ENCODE measurements at places on chromosomes 5 and 9.

DNA sequence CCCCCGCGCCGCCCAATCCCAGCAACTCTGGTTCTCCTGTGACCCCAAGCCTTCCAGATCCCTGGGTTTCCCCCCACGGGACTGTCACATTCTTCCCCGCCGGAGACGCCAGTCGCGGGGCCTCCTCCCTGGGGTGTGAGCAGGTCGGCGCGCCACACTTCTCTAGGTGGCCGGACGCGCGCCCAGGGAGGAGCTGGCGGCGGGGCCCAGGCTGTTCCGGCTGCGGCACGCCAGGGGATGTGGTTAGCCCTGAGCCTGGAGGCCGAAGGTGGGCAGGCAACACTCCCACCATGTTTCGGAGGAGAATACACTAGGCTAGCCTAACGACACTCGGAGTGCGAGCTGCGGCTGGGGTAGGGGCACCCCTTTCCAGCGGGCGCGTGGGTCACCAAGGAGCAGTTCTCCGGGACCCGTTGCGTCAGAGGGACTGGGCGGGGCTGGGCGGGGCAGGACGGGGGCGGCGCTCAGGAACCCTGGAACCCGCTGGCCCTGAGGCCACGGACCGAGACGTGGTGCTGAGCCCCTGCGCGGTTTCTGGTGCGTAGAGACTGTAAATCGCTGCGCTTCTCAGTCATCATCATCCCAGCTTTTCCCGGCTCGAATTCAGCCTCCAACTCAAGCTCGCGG, at the start of gene SLC27A6:
SLC27A6 (plus strand) TSS at position 478 of the 627 bp plus-strand sequence. CDS start 650 bp downstream, outside the sequence.
- no peak for DNase-seq

- DNase-seq: no peak
These were observed 462.7 kb upstream of the CD180 start for GRCh38 chr5:67659288-67659687.

DNA sequence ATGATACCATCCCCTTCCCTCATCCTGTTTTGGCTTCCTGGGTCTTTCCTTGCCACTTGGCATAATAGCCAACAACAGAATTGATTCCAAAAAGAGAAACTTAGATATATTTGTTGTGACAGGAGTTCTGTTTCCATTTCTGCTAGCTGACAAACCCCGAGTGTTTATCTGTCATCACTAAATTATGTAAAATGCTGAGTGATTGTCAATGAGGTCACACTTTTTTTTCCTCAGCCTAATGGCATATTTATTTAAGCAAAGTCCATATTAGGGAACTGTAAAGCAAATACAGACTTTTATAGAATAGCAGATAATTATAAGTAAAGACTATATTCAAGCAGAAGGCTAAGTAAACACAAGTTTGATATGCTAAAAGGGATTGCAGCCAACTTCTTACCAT, 64.0 kb downstream of the RGS7BP start:
- no peak for DNase-seq

GRCh38 chr5:59503220-59503619, 390.3 kb downstream of the PDE4D start:
- DNase-seq: no peak

DNA sequence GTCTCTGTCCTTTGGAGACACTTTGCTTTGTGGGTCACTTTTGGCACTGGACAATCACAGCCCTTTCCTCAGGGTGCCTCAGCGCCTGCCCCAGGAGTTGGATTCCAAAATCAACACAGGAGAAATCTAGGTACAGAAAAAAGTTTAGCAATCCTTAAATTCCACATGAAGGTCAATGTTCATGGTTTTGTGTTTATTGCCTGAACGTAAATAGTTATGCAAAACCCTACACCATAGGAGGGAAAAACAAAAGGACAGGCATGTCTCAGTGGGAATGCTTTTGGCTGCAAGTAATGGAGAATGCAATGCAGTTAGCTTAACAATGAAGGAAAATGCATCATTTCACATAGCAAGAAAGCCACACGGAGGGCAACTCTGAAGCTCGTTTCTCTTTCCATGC, 6.5 kb upstream of the HMCN2 start:
- DNase-seq: no peak

GRCh38 chr9:20205821-20206220, 416.5 kb downstream of the MLLT3 start:
- DNase-seq: no peak

- no peak for DNase-seq
These were observed 159.2 kb downstream of the TRIO start for GRCh38 chr5:14302330-14302729.

- DNase-seq: no peak
These were observed 1167.6 kb downstream of the CDH12 start for GRCh38 chr5:21685522-21685921.

- no peak for DNase-seq
These were observed 200.9 kb upstream of the PTGER4 start for GRCh38 chr5:40478766-40479165.

DNA sequence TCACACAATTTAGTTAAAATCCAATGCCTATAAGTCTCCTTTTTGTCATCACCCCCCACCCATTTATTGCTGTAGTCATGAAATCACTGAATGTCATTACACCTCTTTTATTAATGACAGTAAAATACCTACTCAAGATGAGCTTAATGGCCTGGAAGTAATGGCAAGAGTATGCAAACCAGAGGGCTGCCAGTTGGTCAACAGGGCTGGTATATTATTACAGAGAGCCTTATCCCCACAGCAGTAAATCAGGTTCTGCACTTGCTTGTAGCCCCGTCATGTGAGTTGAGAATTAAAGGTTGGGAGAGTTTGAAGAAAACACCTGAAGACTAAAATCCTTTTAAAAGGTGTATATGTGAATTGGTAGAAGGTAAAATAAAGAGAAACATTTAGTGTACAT, 372.4 kb downstream of the MAT2B start:
- DNase-seq: no peak

- DNase-seq: no peak
These were observed 3.0 kb upstream of the ERGIC1 start for GRCh38 chr5:172830876-172831662.

DNA sequence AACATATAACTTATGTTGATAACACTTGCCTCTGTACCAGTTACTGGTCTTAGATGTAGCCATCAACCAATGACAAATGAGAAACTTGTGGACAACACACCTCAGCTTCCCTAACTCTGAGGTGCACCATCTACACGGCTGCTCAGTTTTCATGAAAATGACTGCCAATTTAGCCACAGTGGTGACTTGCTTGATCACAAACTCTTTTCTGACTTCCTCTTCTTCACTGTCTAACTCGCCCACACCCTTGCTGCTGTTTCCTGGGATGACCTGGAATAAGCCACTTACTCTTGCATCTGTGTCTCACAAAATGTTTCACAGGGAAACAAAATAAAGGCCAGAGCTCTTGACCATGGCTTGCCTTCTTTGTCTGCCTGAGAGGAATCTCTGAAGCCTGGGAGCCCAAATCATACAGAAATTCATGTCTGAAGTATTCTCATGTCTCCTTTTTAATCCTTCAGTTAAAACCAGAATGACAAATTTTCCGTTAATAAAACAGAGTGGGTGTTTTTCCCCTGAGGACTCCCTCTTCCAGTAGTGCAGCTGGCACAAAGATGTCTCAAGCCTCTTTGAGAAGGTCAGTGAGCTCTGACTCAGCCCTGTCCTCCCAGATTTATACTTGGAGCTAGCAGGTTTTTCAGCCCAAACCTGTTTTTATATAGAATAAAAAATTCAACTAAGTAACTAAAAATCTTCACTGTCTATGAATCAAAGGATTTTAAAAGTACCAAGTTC, 126.5 kb upstream of the PAM start:
- DNase-seq: no peak

DNA sequence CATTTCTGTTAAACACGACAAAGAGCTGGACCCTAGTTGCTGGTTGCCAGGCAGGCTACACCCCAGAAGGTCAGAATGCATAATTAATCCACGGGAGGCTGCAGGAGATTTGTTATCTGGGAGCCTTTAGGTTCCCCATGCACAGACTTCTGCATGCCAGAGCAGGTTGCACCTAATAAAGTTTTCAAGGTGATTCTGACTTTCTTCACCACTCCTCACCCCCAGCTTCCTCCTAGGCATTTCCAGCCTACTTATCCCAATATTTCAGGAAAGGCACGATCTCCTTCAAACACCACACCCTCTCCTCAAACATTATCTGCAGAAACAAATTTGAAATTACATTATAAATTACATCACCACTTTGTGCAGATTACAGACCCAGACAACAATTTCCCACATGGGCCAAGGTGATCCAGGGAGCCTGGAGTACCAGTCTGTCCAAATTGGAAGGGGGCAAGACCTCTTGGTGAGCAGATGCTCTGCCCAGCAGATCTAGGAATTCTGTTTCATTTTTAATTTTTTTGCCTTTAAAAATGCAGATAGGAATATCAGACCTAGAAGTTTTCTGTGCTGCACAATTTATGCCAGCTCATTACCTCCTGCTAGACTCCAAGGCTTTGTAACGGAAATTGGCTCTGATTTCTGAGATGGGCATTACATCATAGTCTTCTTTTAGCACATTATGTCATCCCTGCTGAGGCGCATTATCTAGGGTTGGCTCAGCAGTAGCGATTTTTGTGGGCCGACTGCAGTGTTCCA, 363.4 kb upstream of the SLC30A5 start:
- DNase-seq: no peak

- no peak for DNase-seq
These were observed 58.8 kb downstream of the MEF2C start for GRCh38 chr5:88824141-88824540.

DNA sequence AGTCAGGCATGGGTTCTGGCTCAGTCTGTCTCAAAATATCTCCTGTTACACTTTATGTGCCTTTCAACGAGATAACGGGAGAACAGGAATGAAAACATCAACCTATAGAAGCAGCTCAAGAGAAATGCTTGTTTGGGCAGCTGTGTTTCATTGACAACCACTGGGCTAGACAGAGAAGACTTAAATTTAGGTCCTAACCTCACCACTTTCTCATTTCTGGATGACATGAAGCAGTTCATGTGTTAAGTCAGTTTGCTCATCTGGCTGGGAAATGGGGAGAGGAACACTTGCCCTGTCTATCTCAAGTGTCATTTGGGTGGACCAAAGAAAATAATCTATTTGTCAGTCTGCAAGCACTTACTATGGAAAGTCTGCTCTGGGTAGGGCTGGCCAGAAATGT, 66.7 kb upstream of the PCA3 start:
- no peak for DNase-seq

- DNase-seq: no peak
These were observed 1.9 kb downstream of the ENTPD8 start for GRCh38 chr9:137439158-137439714.

DNA sequence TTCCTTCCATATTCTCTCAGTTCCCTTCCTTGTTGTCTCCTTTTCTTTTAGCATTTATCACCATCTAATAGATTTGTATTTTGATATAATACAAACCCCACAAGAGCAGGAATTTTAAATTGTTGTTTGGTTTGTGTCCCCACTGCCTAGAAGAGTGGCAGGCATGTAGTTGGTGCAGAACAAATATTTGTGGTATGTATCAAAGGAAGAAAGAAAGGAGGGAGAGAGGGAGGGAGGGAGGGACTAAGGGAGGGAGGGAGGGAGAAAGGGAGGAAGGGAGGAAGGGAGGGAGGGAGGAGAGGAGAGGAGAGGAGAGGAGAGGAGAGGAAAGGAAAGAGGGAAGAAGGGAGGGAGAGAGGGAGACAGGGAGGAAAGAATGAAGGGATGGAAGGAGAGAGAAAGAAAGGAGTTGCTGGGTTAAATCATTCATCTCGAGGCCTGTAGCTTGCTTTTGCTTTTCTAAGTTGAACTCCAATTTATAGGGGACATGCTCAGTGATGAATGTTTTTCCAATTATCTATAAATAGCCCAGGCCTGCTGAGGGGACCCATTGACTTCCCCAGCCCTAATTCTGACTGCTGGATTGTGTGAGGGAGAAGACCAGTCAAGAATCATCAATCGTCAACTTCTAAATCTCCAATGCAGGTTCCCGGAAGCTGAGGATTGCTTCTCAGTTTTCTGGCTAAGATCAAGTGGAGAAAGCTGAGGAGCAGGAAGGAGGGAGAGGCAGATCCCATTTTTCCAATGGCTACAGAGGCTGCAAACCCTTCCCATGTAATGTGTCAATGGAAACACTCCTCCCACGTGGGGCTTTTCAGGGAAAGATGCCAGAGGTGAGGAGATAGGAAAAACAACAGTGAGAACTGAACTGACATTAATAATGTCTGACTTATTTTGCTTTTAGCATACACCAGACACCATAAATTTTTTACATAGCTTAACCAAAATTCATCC, 320.7 kb downstream of the ASTN2 start:
- DNase-seq: no peak

- DNase-seq: no peak
These were observed 13.7 kb downstream of the STK32A start for GRCh38 chr5:147248561-147248960.

DNA sequence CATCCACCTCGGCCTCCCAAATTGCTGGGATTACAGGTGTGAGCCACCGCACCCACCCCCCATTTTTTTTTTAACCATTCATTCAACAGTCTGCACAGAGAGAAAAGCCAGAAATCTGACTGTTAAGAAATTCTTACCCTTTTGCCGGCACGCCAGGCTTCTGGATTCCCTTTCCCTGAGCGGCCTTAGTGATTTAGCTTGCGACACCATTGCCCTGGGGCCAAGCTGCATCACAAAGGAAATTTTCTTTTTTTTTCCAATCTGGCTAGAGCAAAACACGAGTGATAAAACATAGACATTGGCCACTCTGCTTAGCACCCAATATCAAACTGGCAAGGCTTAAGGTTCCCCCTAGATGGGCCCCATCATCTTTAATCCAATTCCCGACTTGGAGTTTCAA, 21.2 kb upstream of the ATOSB start:
- no peak for DNase-seq

DNA sequence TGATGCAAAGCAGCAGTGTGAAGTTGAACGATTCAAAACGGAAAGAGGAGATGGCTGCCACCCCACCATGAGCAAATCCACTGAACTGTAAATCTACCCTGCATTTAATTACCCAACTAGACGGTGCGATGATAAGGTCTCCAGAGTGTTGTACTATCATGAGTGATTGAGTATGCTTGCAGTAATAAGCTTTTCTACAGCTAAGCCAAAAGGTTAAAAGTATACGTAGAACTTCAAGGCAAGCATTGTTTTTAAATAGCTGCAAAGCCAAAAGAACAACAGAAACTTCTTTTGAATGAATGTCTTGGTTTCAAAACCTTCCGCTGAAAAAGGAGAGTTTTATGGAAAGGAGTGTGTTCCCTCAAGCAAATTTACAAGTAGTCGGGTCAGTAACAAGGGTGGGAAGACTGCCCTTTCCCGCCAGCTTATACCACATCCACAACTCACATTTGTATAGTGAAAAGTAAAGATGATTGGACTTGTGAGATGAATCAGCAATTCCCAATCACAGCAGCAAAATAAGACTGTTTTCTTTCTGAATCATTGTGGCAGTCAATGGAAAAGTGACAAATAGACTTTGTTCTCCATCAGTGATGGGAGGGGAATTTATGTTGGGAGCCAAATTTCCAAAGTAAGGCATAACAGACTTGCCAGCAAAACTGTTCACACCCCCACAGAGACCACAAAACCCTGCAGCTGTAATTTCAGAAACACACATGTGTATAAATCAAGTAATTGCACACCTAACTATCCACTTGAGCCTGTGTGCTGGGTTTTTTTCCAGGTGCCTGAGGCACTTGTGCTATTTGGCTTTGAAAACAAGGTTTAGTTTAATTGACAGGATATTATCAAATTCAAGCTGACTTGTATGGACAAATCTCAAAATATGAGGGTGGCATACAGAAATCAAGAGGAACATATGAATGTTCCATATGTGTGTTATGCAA, 407.7 kb upstream of the GRAMD2B start:
- no peak for DNase-seq
